ENCODE measurements at places on chromosomes 13 and 19.

DNA sequence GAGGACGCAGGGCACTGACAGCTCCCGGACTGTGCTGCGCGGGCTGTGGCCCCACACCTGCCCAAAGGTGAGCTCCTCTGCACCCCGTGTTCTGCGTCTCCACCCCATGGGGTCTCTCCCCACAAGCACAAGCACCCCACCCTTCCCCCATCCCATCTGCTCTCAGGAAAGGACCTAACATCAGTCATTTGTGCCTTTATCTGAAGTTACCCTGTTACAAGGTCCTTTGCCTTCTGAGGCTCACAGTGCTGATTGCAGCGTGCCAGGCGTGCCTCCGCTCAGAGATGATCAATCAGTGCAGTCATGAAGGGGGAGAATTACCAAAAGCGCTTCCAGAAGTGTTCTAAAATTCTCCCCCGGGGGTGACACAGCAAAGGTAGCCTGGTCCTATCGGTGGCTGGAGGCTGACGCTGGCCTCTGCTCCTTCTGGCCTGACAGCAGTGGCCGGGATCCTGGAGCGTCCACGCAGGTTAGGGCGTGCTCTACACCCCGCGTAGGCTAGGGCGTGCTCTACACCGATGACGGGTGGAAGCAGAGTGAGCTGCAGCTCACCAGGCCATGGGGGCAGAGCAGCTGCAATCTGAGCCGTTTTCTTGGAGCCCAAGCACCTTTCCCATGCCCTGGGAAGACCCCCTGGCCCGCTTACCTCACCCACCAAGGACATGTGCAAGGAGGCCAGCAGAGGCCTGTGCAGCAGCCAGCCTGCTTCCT is 84.7 kb upstream of the TM9SF2 start:
- DNase-seq = no peak

DNA sequence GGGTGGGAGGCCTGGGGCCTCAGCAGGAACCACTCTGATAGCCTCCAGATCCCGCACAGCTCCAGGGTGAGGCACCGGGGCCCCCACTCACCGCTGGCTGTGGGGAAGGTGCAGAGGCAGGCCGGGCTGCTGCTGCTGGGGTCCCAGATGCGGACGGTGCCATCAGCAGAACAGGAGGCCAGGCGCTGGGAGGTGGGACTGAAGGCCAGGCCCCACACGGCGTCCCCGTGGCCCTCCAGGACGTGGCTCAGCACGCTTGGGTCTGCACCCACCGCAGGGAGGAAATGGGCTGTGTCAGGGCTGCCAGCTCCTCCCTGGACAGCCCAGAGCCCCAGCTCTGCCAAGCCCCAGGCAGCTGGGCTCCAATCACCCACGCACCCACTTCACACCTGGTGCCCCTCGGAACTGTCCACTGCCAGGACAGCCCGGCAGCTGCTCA is 6.1 kb upstream of the PRKD2 start:
- DNase-seq = no peak

DNA sequence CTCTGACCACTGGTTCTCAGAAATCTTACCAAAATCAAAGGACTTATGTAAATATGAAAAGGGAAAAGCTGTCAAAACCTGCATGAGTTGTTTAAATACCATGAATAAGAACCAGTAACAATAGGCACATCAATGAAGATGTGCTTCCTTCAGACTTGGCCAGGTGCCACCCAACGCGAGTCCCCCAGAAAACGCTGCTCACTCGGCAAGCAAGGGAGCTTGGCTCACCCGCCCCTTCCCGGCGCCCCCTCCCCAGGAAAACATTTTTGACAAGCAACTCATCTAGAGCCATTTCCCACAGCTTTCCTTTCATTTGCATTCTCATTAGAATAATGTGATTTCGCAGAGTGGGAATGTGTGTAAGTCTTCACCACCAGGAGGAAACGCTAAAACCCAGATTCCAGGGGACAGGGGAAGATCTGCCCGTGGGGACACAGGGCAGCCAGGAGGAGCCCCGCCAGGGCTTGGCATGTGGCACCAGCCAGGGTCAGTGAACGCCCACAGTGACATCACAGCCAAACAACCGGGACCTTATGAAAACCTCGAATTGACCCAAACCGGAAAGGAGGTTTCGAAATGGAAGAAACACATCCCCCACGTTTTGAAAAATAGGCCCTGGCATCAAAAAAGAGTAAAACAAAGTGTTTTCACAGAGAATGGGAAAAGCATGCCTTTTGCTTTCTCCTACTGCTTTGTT is 366.2 kb upstream of the TSHZ3 start:
- no peak for DNase-seq

GRCh38 chr13:96998051-96998450 is 3.8 kb upstream of the OXGR1 start:
- no peak for DNase-seq

GRCh38 chr19:6736917-6737283 is 480 bp downstream of the GPR108 start:
- DNase-seq = peak; percentile 47

DNA sequence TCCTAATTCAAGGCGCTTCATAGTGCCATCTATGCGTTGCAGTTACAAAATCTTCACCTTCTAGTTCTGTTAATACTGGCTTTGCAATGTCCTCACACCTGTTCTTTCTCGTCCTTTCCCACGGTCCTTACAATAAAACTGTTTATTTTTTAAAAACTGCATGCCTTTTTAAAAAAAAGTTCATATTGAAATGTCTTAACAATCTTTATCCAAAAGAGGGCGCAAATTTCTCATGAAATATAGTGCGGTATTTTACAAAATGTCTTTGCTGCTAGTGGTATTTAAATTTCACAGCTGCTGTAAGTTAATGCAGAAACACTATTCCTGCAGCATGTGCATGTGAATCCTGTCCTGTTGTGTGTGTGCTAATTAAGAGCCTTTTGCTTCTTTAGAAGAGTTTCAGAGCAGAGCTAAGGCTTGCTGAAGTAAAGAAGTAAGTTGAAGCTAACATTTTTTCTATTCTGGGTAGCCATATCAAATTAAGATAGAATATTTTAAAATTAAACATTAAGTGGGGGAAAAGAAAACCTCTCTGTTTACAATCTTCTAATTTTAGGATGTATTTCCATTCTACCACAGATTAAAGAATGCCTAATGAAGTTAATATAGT is 15.8 kb upstream of the CLDN10 start:
- DNase-seq = peak; percentile 26

GRCh38 chr19:11446652-11447301 is 11.3 kb downstream of the PRKCSH start:
- DNase-seq = peak; percentile 89

- no peak for DNase-seq
Measured at GRCh38 chr13:20624213-20624612, 57.3 kb downstream of the IFT88 start.

DNA sequence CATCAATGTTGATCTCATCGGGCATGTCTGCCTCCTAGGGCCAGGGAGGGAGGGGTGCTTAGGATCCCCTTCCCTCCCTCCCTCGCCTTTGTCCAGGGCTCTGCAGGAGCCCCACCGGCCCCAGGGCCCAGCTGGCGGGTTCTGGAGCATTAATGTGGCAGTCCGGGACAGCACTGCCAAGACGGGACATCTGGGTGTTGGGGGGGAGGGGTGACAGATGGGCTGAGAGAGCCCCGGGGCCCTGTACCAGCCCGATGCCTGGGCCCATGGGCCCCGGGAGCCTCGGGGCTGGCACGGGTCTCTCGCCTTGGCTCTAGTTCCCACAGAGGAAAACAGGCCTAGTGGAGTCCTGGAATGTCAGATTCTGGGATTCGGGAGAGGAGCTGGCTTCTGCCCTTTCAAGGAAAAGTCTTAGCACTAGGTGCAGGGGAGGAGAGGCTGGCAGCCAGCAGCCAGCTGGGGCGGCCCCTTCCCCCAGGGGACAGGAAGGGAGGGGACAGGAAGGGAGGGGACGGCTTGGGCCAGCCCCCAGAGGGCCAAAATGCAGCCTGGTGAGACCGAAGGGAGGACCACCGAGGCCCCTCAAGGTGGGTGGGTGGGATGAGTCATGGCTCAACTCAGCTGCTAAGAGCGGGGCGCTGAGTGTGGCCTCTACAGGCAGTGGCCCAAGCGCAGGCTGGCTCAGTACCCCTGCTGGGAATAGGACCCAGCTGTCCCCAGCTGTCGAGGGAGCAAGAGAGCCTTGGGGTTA is 3.1 kb downstream of the PPP1R14A start:
- peak; percentile 92 for DNase-seq

DNA sequence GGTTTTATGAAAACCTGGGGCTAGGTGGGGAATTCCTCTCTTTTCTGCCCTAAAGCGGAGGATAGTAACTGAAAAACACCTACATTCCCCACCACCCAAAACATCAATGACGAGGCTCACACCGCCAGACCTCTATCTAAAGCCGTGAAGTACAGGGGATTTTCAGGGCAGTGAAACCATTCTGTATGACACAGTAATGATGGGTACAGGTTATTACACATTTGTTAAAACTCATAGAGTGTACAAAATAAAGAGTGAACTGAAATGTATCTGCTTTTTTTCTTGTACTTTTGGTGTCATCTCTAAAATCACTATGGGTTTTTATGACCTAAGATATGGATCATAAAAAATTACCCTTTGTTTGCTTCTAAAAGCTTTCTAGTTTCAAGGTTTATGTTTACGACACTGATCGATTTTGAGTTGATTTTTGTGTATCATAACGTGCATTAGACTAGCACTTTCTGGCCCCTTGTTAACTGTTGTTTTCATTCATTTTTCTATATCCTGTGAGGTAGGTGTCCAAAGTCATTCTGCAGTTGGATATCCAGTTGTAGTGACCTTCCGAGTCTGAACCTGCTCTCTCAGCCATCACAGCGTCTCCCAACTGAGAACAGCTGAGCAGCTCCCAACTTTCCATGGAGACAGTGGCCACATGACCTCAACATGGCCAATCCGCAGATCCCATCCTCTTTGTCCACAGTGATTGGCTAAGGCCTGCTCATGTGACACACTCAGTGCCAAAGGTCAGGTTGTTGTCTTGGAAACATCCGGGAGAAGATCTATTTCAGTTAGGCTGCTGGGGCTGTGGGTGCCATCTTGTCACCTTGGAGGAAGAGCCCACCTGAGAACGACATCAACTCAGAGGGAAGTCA is 10.3 kb downstream of the MBD3L2B start:
- DNase-seq = no peak

GRCh38 chr13:21996049-21996448 is 325.2 kb downstream of the FGF9 start:
- DNase-seq = no peak

GRCh38 chr13:112333756-112334543 is 42.2 kb upstream of the SPACA7 start:
- no peak for DNase-seq

- DNase-seq = no peak
Measured at GRCh38 chr19:40411125-40411842, 1.9 kb downstream of the PRX start.

GRCh38 chr19:37220383-37220782 is 2.4 kb downstream of the ZNF383 start:
- no peak for DNase-seq

- no peak for DNase-seq
Measured at GRCh38 chr13:59471106-59471505, 692.6 kb downstream of the DIAPH3 start.

GRCh38 chr19:19297759-19298158 is 22.6 kb downstream of the SUGP1 start:
- no peak for DNase-seq

DNA sequence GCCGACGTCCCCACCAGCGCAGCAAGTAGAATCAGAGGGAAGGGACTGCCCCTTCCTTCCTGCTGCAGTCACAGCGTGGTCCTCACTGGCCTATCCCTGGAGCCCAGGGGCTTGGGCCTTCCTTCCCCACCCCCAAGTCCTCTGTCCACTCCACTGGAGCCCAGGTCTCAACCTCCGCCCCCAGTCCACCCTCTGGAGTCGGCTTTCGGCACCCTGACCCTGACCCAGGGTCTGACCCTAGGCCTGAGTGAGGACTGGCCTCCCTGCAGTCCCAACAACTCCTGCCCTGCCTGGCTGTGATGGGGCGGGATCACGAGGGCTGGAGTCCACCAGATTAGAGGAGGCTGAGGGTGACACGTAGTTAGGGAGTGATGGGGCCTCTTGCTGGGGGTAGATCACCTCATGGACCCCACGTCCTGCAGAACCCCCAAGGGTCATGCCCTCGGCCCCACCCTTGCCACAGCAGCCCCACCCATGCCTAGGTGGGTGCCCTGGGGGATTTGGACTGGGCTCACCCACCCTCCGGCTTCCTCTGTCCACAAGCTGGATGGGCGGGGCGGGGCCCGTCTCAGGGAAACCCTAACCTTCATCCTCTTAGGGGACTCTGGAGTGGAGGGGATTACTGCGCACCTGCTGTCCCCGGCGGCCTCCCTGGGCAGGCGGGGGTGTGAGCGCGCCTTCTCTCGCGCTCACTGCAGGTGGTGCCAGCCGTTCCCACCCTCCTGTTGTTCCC is 3.8 kb downstream of the RAX2 start:
- DNase-seq = no peak

- peak; percentile 85 for DNase-seq
Measured at GRCh38 chr19:13031917-13032623, 36.8 kb downstream of the NFIX start.

DNA sequence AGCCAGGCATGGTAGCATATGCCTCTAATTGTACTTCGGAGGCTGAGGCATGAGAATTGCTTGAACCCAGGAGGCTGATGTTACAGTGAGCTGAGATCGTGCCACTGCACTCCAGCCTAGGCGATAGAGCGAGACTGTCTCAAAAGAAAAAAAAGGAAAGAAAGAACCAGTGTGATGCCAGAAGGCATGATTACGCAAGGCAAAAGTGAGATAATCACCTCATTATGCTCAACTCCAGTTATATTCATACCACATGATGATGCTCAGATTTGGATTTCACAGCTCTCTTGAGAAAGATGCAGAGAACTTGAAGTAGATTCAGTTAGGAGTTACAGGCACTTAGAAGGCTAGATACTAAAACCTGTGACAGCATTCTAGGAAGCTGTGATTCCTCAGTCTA is 21.8 kb downstream of the RCBTB1 start:
- peak; percentile 23 for DNase-seq

DNA sequence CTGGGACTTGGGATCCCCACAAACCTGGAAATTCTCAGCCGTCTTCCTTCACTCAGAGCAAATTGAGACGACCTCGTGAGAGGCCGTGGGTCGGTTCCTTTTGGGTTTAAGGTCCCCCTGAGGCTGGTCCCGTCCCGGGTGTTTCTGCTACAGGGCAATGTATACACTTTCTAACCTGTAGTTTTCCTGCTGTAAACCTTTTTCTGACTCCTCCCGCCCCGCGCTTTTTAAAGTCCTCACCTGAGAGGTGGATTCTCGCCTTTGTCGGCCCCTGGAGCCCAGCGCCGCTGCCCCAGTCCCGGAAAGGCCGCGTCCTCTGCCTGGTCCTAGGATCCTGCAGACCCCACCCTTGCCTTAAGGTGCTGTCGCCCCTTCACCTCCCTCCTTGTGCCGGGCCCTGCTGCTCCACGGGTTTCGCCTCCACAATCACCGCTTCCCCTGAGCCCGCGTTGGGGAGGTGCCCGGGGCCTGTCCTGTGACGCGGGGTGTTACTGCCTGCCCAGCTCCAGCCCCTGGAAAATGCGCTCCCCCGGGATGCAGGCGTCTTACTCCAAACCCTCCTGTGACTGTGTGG is 391 bp downstream of the ZNF761 start:
- no peak for DNase-seq

DNA sequence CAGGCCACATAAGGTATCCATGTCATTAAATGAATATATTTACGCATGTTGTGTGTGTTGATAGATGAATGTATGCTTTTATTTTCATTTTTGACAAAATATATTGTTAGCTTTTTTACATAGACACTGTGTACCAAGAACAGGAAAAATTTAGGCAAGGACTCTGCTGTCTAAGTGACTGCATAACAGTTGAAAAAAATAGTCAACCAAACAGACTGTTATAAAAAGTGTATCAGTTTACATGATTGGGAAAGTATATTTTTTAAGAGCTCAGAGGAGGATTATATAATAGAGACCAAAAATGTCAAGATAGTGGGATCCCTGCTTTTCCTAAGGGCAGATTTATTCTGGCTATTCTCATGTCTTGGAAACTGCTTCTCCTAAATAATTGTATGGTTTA is 858.0 kb downstream of the SLITRK1 start:
- DNase-seq = no peak

All from midbrain (tissue), 1 donor.